Activated CD4-positive, alpha-beta T cell treated with anti-CD3 and anti-CD28 coated beads, Interleukin-2, amount 10 ng/mL, durations not matched to agents 7 days and 5 days (primary cell): ENCODE measurements at places on chromosomes 3 and 15. TPM values are rescaled to one million over a fixed set of nuclear protein-coding genes. Genes with fewer than 3 reads are reported as not detected.

GRCh38 chr3:46868287-46868686 lies 5.0 kb upstream of the MYL3 start:
- DNase-seq, result no peak

- DNase-seq, result no peak
Observed at GRCh38 chr3:14788644-14789043, 30.1 kb upstream of the FGD5 start.

DNA sequence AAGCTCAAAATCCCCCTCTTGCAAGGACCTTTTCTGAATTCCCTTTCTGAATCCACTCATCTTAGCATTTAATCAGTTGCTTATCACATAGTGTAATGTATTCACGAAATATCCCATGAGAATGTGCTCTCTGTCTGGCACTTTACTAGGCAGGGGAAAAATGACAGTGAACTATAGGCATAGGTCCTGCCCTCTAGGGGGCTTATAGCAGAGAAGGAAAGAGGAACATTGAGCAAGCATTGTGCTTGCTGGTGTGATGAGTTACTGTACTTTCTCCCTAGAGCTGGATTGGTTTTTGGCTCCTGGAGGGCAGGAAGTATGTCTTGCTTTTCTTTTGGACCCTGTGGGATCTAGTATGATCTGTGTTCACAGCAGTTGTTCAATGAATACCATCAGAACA lies 26.5 kb downstream of the DUOX2 start:
- DNase-seq, result no peak

DNA sequence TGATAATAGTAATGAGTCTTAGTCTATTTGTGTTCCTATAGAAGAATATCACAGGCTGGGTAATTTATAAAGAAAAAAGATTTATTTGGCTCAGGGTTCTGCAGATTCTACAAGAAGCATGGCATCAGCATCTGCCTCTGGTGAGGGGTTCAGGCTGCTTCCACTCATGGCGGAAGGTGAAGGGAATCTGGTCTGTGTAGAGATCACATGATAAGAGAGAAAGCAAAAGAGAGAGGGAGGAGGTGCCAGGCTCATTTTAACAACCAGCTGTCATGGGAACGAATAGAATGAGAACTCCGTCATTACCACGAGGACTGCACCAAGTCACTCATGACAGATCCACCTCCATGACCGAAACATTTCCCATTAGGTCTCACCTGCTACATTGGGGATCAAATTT lies 664.0 kb upstream of the SGO1 start:
- DNase-seq, result no peak

- DNase-seq, result no peak
Observed at GRCh38 chr3:171741377-171741776, 68.9 kb downstream of the PLD1 start.

PRR20G gene
- not detected for total RNA-seq
